ENCODE measurements at places on chromosomes 1 and 21.

DNA sequence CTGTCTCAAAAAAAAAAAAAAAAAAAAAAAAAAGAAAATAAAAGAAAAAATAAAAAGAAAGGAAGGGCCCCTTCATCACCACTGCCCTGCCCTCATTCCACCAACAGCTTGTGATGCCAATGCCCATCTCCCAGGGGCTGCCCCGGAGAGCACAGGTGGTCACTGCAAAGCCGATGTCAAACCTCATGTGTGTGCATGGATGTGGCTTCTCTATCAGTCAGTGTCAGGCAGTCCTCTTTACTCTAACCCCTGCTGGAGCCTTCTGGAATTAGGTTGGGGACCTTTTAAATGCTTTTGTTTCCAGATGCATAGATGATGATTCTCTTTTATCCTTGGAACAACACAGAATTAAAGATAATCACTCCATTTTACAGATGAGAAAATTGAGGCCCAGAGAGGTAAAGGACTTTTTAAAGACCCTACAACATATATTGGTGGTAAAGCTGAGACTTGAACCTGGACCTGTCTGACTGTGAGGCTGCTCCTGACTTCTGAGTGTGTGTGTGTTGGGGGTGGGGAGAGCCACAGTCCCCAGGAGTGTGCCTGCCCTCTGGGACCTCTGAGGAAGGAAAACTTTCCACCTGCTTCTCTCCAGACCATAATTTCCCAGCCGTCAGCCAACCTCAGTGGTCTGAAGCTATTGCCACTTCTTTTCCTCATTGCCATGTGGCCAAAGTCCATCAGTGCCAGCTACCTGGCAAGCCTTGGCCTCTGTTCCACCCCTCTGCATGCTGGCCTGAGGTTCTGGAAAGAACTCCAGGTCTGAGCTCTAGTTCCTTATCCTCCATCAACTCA, 3.0 kb upstream of the TMEM54 start:
- DNase-seq, result no peak

- DNase-seq, result no peak
Measured at GRCh38 chr1:177927021-177927596, 42.7 kb downstream of the SEC16B start.

- no peak for DNase-seq
Measured at GRCh38 chr1:8860738-8861516, 17.6 kb downstream of the ENO1 start.

DNA sequence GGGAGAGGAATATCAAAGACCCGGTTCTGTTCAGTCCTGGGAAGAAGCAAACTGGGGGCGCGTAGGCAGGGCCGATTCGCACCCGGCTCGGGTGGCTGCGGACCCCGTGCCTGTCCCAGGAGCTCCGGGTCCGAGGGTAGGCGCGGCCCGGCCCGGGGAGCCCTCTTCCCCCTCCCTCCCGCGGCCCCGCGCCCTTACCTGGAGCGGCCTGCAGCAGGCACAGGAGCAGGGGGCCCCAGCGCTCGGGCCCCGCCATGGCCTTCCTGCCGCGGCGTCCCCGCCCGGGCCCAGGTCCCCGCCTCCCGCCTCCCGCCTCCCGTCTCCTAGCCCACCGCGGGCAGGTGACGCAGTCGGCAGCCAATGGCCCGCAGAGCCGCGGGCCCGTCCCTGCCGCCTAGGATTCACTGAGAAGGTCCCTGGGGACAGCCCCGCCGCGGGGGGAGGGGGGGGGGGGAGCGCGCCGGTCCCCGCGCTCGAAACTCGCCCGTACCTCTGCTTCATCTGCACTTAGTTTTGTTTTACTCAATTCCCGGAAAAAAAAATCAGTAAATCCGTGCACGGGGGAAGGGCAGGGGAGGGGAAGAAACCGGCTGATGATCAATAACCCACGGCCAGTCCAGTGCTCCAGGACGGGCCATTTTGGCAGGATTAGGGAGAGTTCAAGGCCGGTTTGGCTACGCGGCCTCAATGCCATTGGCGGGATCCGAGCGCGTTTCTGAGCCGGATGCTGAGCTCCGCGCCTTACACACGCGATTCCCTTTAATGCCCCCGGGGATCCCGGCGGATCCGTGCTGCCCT, at the start of gene IFNLR1:
IFNLR1 (minus strand) TSS at position 297 of the 798 bp plus-strand sequence; CDS start at position 256, 41 bp downstream.
- peak; percentile 77 for DNase-seq

GRCh38 chr1:178727014-178727895, 2.2 kb downstream of the RALGPS2 start:
- DNase-seq, result no peak

- DNase-seq, result no peak
Measured at GRCh38 chr1:150544204-150544603, 5.0 kb upstream of the ADAMTSL4 start.

GRCh38 chr1:242877743-242878142, 353.2 kb upstream of the PLD5 start:
- DNase-seq, result no peak

DNA sequence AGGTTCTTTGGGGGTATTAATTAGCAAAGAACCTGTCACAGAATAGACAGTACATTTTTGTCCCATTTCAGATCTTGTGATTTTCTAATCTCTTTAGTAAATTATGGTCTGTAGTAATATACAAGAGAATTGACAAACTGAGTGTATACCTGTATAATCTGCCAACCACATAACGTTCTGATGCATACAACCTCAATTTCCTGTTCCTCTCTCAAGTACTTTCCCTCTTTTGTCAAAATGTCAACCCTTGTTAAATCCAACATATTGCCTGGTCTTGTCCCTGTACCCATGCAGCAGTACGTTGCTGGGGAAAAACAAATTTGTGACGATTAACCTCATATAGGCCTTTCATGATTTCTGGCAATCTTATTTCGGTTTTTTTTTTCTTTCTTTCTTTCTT, 1.1 kb downstream of the ARV1 start:
- DNase-seq, result no peak

- DNase-seq, result no peak
Measured at GRCh38 chr1:206136241-206136640, 19.1 kb upstream of the AVPR1B start.

- DNase-seq, result no peak
Measured at GRCh38 chr1:244431166-244431565, 20.5 kb downstream of the ADSS2 start.
